Cardiac muscle cell (in vitro differentiated cells and primary cell): ENCODE measurements at places on chromosomes 1 and 21. TPM values are rescaled to one million over a fixed set of nuclear protein-coding genes. Genes with fewer than 3 reads are reported as not detected.

Gene LCA5L
- total RNA-seq = 2.0 and 2.9 TPM in 2 replicates

- no peak overlapping the region for H3K27ac ChIP-seq
- H3K36me3 ChIP-seq = no peaks in the 10 kb centered on the region
- H3K4me1 ChIP-seq = no peaks in the 10 kb centered on the region
- no peaks in the 10 kb centered on the region for H3K27me3 ChIP-seq
Measured at GRCh38 chr1:29825274-29825940, 589.1 kb downstream of the PTPRU start.

DNA sequence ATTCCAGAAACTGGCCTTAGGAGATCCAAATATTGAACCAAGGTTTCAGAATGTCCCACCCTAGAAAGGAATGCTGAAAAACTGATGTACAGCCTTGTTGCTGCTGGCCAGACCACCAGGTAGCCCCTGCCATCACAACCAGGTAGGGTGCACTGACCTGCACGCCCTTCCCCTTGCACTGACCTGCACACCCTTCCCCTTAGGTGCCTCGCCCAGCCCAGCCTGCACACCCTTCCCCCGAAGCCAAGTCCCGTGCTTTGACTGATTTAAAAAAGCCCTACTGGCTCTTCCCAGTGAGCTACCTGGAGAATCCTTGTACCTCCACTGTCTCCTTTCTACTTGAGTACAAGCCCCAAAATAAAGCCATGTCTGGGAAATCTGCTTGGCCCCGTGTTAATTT, 26.3 kb upstream of the C1orf198 start:
- no peaks in the 10 kb centered on the region for H3K27me3 ChIP-seq
- H3K4me3 ChIP-seq = no peak overlapping the region
- no peaks in the 10 kb centered on the region for H3K36me3 ChIP-seq
- H3K27ac ChIP-seq = no peak overlapping the region

Gene RGSL1
- total RNA-seq = not detected in 2 replicates

Gene TMEM234
- 24.1 and 26.2 TPM in 2 replicates for total RNA-seq

- peaks cover 34% of the 10 kb centered on the region for H3K4me1 ChIP-seq
- no peaks in the 10 kb centered on the region for H3K36me3 ChIP-seq
- H3K27me3 ChIP-seq = no peaks in the 10 kb centered on the region
- no peak overlapping the region for H3K4me3 ChIP-seq
Measured at GRCh38 chr1:226978432-226979114, 38.5 kb downstream of the COQ8A start.

GRCh38 chr1:38651669-38652068, 207.9 kb downstream of the RRAGC start:
- H3K27ac ChIP-seq = no peak overlapping the region
- DNase-seq = no peak
- no peaks in the 10 kb centered on the region for H3K4me1 ChIP-seq
- no peaks in the 10 kb centered on the region for H3K36me3 ChIP-seq
- H3K27me3 ChIP-seq = no peaks in the 10 kb centered on the region

GRCh38 chr1:175794586-175794985, 51.2 kb upstream of the TNR start:
- no peaks in the 10 kb centered on the region for H3K27me3 ChIP-seq
- H3K27ac ChIP-seq = no peak overlapping the region
- no peaks in the 10 kb centered on the region for H3K36me3 ChIP-seq

Gene LRRC8B
- 5.8 and 6.0 TPM in 2 replicates for total RNA-seq

Gene SLC5A3
- total RNA-seq = 11.5 and 17.0 TPM in 2 replicates

DNA sequence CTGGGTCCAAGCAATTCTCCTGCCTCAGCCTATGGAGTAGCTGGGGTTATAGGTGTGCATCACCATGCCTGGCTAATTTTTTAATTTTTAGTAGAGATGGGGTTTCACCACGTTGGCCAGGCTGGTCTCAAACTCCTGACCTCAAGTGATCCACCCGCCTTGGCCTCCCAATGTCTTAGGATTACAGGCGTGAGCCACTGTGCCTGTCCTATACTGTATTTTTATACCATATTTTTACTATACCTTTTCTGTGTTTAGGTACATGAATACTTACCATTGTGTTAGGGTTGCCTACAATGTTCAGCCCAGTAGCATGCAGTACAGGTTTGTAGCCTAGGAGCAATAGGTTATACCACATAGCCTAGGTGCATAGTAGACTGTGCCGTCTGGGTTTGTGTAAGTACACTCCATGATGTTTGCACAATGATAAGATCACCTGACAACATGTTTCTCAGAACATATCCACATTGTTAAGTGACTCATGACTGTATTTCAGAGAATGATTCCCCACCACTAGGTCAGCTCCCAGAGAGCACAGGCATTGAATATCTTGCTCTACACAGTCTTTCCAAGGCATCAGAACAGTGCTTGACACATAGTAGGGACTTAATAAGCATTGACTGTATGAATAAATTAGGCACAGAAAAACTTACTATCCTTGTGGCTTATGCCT, 6.0 kb upstream of the CITED4 start:
- DNase-seq = no peak
- H3K36me3 ChIP-seq = no peaks in the 10 kb centered on the region
- H3K27me3 ChIP-seq = no peaks in the 10 kb centered on the region
- H3K27ac ChIP-seq = no peak overlapping the region
- H3K4me3 ChIP-seq = no peak overlapping the region

Gene ILDR2
- total RNA-seq = 10.6 and 12.3 TPM in 2 replicates

DNA sequence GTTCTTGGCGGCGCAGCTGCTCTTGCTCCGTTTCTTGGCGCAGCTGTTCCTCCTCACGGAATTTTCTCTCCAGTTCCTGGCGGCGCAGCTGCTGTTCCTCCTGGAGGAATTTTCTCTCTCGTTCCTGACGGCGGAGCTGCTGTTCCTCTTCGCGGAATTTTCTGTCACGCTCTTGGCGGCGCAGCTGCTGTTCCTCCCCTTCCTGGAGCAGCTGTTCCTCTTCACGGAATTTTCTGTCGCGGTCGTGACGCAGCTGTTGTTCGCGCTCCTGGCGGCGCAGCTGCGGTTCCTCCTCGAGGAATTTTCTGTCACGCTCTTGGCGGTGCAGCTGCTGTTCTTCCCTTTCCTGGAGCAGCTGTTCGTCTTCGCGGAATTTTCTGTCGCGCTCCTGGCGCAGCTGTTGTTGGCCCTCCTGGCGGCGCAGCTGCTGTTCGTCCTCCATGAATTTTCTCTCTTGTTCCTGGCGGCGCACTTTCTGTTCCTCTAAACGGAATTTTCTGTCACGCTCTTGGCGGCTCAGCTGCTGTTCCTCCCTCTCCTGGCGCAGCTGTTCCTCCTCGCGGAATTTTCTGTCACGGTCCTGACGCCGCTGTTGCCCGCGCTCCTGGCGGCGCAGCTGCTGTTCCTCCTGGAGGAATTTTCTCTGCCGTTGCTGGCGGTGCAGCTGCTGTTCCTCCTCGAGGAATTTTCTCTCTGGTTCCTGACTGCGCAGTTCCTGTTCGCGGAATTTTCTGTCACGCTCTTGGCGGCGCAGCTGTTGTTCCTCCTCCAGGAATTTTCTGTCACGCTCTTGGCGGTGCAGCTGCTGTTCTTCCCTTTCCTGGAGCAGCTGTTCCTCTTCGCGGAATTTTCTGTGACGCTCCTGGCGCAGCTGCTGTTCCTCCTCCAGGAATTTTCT, 7.0 kb downstream of the TCHH start:
- H3K27me3 ChIP-seq = peaks cover 71% of the 10 kb centered on the region
- H3K27ac ChIP-seq = no peak overlapping the region
- no peak overlapping the region for H3K4me3 ChIP-seq
- H3K4me1 ChIP-seq = no peaks in the 10 kb centered on the region

DNA sequence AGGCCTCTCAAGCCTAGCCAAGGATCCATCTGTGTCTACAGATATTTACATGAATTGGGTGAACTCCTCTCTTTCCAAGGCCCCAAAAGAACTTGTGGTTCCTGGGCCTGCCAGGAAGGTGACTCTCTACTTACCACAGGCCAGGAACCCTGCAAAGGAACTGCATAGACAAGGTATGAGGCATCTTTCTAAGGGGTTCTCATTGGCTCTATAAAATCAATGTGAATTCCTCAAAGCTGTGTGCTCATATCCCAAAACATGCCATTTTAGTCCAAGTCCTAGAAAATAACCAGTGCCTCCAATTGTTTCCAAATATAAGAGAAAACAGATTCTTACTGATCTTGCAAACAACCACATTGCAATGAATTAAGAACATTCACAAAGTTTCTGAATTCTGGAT, 39.9 kb upstream of the RGL1 start:
- DNase-seq = no peak
- no peaks in the 10 kb centered on the region for H3K27me3 ChIP-seq
- no peak overlapping the region for H3K4me3 ChIP-seq
- no peaks in the 10 kb centered on the region for H3K36me3 ChIP-seq

Gene KRTAP13-2
- total RNA-seq = not detected in 2 replicates

Gene RXFP4
- total RNA-seq = 0.33 TPM in 1 of 2 replicates, not detected in the other

DNA sequence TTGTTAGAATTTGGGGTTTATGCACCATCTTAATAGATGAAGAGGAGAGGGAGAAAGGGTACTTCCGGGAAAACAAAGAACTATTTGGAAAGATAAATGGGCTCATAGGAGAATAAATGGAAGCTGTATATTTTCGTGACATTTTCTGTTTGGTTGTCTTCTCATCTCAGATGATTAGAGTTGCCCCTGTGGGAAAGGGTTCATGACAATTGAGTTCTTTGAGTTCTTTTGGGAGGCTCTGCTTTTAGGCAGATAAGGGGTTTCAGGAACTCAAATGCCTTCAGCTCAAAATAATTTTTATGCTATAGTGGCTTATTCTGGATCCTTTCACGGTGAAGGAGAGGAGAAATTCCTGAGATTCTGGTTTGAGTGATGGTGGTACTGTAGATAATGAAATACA, 63.6 kb downstream of the CAMTA1 start:
- H3K27ac ChIP-seq = no peak overlapping the region
- H3K36me3 ChIP-seq = peaks cover 8% of the 10 kb centered on the region
- DNase-seq = no peak
- H3K4me3 ChIP-seq = no peak overlapping the region
- no peaks in the 10 kb centered on the region for H3K4me1 ChIP-seq
- H3K27me3 ChIP-seq = no peaks in the 10 kb centered on the region

Gene TSSK3
- 2.3 and 8.0 TPM in 2 replicates for total RNA-seq

DNA sequence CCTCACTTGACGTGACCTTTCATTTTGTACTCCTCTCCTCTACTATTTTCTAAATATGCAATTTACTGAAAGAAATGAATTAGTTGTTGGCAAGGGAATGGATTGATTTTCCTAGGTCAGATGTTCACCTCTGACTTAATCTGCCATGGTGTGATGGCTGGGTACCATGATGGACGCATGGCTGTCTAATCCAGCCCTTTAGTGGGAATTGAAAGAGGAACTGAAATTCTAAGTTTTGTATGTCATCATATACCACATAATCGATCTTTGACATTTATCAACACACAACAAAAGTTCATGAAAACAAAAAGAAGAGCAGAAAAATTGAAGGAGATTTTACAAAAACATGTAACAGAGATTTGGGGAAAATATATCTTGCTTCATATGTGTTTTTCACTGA, 331.3 kb upstream of the SNX7 start:
- H3K4me3 ChIP-seq = no peak overlapping the region
- no peak for DNase-seq
- H3K27me3 ChIP-seq = no peaks in the 10 kb centered on the region
- H3K4me1 ChIP-seq = no peaks in the 10 kb centered on the region
- no peaks in the 10 kb centered on the region for H3K36me3 ChIP-seq
- H3K27ac ChIP-seq = no peak overlapping the region

DNA sequence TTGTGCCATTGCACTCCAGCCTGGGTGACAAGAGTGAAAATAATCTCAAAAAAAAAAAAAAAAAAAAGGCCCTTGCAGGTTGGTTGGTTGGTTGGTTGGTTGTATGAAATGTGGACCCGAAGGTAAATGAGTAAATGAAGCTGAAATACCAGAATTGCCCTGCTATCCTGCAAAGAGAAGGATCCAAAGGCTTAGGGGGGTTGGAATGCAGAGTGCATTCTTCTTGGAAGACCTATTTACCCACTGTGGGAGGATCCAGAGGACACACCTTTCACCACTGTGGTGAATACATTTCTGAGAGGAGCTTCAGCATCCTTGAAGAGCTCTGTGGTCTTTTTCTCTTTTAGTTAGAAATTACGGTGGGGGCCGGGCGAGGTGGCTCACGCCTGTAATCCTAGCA, 28.7 kb upstream of the EIF4G3 start:
- H3K36me3 ChIP-seq = no peaks in the 10 kb centered on the region
- no peak overlapping the region for H3K4me3 ChIP-seq
- no peaks in the 10 kb centered on the region for H3K27me3 ChIP-seq
- H3K27ac ChIP-seq = no peak overlapping the region
- no peak for DNase-seq

DNA sequence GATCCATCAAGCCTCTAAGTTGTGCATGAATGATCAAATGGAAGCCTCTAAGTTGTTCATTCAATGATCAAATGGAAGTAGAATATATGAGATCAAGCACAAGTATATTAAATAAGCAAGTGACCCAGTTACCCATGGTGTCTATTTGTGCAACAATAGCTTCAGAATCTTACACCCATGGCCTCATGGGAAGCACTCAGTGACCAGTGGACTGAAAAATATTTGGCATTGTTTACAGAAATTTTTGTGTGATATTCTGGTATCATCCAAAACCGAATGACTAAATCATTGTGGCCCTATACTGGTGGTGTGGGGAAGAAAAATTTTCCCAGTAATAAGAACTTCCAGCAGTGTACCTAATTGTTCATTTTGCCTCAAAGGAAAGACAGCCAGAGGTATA, 46.6 kb downstream of the DUSP10 start:
- no peak overlapping the region for H3K27ac ChIP-seq
- H3K27me3 ChIP-seq = no peaks in the 10 kb centered on the region
- H3K36me3 ChIP-seq = no peaks in the 10 kb centered on the region
- H3K4me1 ChIP-seq = no peaks in the 10 kb centered on the region
- no peak for DNase-seq
- H3K4me3 ChIP-seq = no peak overlapping the region

DNA sequence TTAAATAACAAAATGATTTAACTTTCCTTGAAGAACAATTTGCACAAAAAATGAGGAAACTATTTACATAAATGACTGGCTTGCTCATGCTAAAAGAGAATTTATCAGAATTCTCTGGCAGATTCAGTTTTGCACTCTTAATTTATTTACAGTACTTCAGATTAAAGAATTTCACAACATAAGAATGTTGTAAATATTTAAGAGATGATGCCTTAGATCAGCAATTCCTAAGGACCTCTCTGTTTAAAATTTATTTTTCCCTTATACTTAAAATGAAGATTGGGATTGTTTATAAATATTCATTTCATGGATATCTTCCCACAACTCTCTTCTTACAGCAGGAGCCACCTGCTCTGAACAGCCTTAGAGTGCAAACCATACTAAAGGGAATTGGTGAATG, 120.8 kb downstream of the OLFM3 start:
- H3K4me3 ChIP-seq = no peak overlapping the region
- H3K27ac ChIP-seq = no peak overlapping the region
- no peaks in the 10 kb centered on the region for H3K27me3 ChIP-seq

Gene CDCA8
- 4.4 and 30.8 TPM in 2 replicates for total RNA-seq

DNA sequence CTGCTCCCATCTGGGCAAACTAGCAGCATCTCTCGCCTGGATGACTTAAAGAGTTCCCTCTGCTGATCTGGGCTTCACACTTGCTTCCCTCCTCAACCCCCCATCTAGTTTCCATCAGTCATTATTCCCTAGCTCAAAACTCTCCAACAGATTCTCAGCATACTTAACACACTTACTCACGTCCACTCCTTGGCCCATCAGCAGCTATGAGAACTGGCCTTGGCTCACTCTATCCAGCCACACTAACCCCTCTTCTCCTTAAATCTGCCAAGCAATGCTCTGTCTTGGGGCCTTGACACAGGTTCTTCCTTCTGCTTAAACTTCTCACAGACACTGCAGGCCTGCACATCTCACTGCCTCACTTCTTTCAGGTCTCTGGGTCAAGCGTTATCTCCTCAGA, 41.6 kb downstream of the GNG12 start:
- no peak overlapping the region for H3K4me3 ChIP-seq
- no peak overlapping the region for H3K27ac ChIP-seq
- H3K36me3 ChIP-seq = no peaks in the 10 kb centered on the region
- DNase-seq = no peak
- peaks cover 39% of the 10 kb centered on the region for H3K4me1 ChIP-seq

- peaks cover 7% of the 10 kb centered on the region for H3K27me3 ChIP-seq
- no peaks in the 10 kb centered on the region for H3K36me3 ChIP-seq
- no peak for DNase-seq
- no peak overlapping the region for H3K27ac ChIP-seq
Measured at GRCh38 chr1:226123591-226124471, 61.3 kb downstream of the H3-3A start.
